ENCODE measurements at places on chromosomes 7 and 10. TPM values are rescaled to one million over a fixed set of nuclear protein-coding genes. Genes with fewer than 3 reads are reported as not detected.

Gene MXI1
- 28.3 TPM for total RNA-seq

GRCh38 chr10:3435671-3436070, 263.1 kb upstream of the PITRM1 start:
- no peak overlapping the region for H3K4me3 ChIP-seq
- H3K4me1 ChIP-seq: no peaks in the 10 kb centered on the region
- no peaks in the 10 kb centered on the region for H3K27me3 ChIP-seq
- no peaks in the 10 kb centered on the region for H3K36me3 ChIP-seq
- H3K27ac ChIP-seq: no peak overlapping the region
- no peak for DNase-seq

- H3K4me3 ChIP-seq: no peak overlapping the region
- H3K36me3 ChIP-seq: no peaks in the 10 kb centered on the region
- H3K27me3 ChIP-seq: peaks cover 26% of the 10 kb centered on the region
- peaks cover 2% of the 10 kb centered on the region for H3K4me1 ChIP-seq
Observed at GRCh38 chr7:116231949-116232348, 21.6 kb downstream of the TES start.

DNA sequence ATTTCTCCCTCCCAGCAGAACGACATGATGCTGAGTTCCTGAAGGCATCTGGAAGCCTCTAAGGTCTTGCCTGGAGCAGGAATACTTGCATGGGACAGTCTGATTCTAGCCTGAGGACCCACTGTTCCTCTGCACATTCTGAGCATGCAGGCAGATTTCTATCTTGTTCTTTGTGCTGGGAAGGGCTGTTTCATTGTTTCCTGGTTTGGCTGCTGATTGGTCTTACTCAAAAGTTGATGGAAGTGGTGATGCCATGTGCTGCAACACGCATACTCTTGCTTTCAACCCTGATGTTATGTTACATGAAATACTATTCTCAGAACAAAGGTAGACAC, 307.0 kb downstream of the GATA3 start:
- no peak overlapping the region for H3K27ac ChIP-seq
- no peak for DNase-seq
- H3K4me1 ChIP-seq: no peaks in the 10 kb centered on the region
- peaks cover 9% of the 10 kb centered on the region for H3K27me3 ChIP-seq
- no peak overlapping the region for H3K4me3 ChIP-seq

Gene WASHC2A
- 42.3 TPM for total RNA-seq

DNA sequence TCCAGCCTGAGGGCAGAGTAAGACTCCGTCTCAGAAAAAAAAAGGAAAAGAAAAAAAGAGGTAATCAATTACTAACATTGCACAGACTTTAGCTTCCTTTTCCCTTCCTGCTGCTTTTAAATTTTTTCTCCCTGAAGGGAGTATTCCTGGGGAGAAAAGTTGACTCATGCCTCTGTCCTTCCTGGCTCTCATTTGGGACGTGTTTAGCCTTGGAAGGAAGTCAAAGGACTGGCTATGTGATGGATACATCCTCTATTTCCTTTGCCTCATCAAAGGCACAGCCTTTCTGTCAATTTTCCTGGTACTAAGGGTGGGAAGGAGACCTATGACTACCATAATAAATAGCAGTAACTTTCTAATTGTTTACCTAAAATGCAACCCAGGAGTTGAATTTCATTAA, 77.6 kb downstream of the ITGA8 start:
- peaks cover 3% of the 10 kb centered on the region for H3K4me1 ChIP-seq
- H3K36me3 ChIP-seq: no peaks in the 10 kb centered on the region
- DNase-seq: no peak
- H3K4me3 ChIP-seq: no peak overlapping the region

Gene GRID1
- 0.38 TPM for total RNA-seq

DNA sequence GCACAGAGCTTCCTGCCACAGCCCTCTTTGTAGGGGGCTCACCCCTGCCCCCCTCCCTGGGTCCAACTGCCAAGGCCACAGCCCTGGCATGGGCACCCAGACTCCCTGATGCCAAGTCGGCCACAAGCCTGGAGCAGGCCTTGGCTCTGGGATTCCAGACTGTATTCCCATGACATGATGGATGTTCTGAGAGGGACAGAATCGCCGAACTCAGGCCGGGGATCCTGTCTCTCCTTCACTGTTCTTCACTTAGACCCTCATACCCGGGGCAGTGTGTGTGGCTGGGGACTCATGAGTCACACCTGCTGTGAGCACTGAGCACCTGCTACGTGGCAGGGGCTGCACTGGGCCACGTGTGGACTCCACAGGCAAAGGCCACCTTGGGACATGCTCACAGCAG, 7.9 kb downstream of the CALML5 start:
- no peaks in the 10 kb centered on the region for H3K27me3 ChIP-seq
- peaks cover 3% of the 10 kb centered on the region for H3K4me1 ChIP-seq
- no peak overlapping the region for H3K4me3 ChIP-seq

DNA sequence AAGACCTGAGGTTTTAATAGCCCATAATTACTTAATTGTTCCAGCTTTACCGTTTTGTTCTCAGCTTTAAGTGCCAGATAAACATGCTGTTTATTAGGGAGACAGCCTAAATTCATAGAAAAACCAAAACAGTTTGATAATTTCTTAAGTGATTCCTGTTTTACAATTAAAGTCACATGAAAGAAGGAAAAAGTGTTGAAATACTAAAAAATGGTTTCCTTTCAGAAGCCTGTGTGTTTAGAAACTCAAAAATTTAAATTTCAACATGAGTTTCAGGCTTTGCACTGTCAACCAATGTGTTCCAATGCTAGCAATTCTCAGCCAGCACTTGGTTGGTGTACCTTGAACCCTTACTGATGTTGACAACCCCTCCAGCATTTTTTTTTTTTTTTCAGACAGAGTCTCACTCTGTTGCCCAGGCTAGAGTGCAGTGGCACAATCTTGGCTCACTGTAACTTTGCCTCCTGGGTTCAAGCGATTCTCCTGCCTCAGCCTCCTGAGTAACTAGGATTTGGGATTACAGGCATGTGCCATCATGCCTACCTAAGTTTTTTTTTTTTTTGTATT, 135.3 kb downstream of the ICA1 start:
- H3K4me3 ChIP-seq: no peak overlapping the region
- no peaks in the 10 kb centered on the region for H3K4me1 ChIP-seq
- no peak for DNase-seq
- H3K27ac ChIP-seq: no peak overlapping the region
- H3K36me3 ChIP-seq: no peaks in the 10 kb centered on the region
- no peaks in the 10 kb centered on the region for H3K27me3 ChIP-seq

DNA sequence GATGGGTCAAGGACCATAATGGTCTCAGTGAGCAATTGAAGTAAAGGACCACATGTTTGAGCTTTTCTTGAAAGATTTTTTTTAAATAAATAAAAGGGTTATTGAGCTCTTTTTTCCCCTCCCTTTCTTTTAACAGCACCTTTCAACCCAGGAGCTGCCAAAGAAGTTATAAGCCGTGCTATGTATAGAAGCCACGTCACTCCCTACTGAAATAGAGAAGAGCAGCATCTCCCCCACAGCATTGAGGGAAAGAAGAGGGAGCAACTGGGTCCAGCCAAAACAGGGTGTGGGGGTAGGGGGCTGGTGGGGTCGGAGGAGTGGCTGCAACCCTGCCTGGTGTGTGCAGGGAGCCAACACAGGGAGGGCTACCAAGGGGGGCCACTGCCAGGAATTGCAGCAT, 227.2 kb downstream of the PLXNA4 start:
- no peaks in the 10 kb centered on the region for H3K27me3 ChIP-seq
- H3K4me1 ChIP-seq: peaks cover 5% of the 10 kb centered on the region
- no peak for DNase-seq
- H3K4me3 ChIP-seq: no peak overlapping the region

Gene ATRNL1
- 8.5 TPM for total RNA-seq

Measured in endodermal cell (in vitro differentiated cells).